ENCODE measurements at places on chromosomes 13 and 19. TPM values are rescaled to one million over a fixed set of nuclear protein-coding genes. Genes with fewer than 3 reads are reported as not detected.

Gene PSG5
- polyA plus RNA-seq = not detected

Gene MCEMP1
- polyA plus RNA-seq = not detected

Gene ERICH4
- not detected for polyA plus RNA-seq

Gene TNFSF13B
- polyA plus RNA-seq = 9.0 TPM

Gene KCNC3
- polyA plus RNA-seq = not detected

Gene CARD8
- 101 TPM for polyA plus RNA-seq

Gene PLPPR3
- not detected for polyA plus RNA-seq

Gene DENND1C
- 57.3 TPM for polyA plus RNA-seq

Gene BRSK1
- polyA plus RNA-seq = not detected

Gene C19orf67
- not detected for polyA plus RNA-seq

Gene DAND5
- not detected for polyA plus RNA-seq

Gene EBI3
- not detected for polyA plus RNA-seq

Gene ZNF527
- polyA plus RNA-seq = 11.9 TPM

Gene NLRP5
- not detected for polyA plus RNA-seq

Gene FFAR1
- not detected for polyA plus RNA-seq

Gene ZNF541
- 0.58 TPM for polyA plus RNA-seq

Gene KLK15
- polyA plus RNA-seq = not detected

Gene CEACAM21
- 27.7 TPM for polyA plus RNA-seq

Gene FARP1
- 0.36 TPM for polyA plus RNA-seq

Gene KLK13
- not detected for polyA plus RNA-seq

Gene ZNF491
- 0.44 TPM for polyA plus RNA-seq

Gene TRIM28
- 55.3 TPM for polyA plus RNA-seq

Gene ARRDC5
- 4.3 TPM for polyA plus RNA-seq

Gene BEST2
- polyA plus RNA-seq = not detected

Gene STOML3
- not detected for polyA plus RNA-seq

Gene ZNF582
- polyA plus RNA-seq = 5.7 TPM

Gene SHANK1
- polyA plus RNA-seq = not detected

Gene MZT1
- polyA plus RNA-seq = 2.9 TPM

Gene SOX21
- polyA plus RNA-seq = not detected

Gene SIGLECL1
- polyA plus RNA-seq = not detected

Gene LRRC63
- polyA plus RNA-seq = 0.31 TPM

Gene PLPP2
- polyA plus RNA-seq = not detected

Gene HIPK4
- polyA plus RNA-seq = not detected

Gene PLIN5
- polyA plus RNA-seq = 0.55 TPM

Gene AKAP8L
- polyA plus RNA-seq = 92.9 TPM

Gene ATP1A3
- polyA plus RNA-seq = 0.54 TPM

Gene TMTC4
- 3.2 TPM for polyA plus RNA-seq

Gene KBTBD7
- polyA plus RNA-seq = 6.5 TPM

Gene SLC10A2
- polyA plus RNA-seq = not detected

Gene OLFM4
- not detected for polyA plus RNA-seq

Gene ZNF550
- polyA plus RNA-seq = 17.7 TPM

Gene SPART
- 39.6 TPM for polyA plus RNA-seq
